ENCODE measurements at places on chromosomes 6 and 20.

DNA sequence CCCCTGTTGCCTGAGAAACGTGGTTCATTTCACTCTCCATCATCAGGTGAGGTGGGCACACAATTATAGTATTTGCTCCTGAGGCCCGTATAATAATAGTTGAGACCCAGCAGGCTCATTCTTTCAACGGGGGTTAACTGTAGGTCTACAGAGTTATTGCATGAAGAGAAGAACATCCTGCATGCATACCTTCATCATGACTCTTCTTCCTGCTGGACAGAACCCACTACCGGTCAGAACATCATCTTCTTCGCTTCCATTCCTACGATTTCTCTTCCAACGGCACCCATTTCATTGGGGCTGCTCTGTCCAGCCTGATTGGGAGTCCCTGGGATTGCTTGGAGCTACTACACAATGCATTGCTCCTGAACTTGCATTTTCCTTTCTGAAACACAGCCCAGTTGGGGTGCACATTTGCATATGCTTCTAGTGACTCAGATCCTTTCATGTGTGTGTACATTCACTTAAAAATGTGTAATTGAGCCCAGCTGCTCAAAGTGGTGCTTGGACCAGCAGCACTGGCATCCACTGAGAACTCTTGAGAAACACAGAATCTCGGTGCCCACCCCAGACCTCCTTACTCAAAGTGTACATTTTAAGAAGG, 57.4 kb downstream of the SLC24A3 start:
- no peak for DNase-seq

DNA sequence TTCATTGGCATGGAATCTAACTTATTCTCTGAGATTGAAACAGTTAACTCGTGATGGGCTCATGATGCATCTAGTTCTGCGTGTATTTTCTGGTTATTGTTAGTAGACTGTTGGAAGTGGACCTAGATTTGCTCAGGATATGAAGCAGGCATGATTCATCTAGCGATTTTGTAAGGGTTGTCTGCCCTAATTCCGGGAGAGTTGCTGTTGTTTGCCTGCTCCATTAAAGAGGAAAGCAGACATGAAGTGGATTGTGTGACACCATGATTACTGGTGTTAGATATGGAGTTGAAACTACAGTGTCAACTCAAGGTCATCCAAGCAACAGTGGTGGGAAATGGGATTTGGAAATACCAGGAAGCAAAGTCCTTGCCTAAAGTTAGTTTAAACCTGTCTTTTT, 41.0 kb downstream of the SOX4 start:
- DNase-seq: no peak

DNA sequence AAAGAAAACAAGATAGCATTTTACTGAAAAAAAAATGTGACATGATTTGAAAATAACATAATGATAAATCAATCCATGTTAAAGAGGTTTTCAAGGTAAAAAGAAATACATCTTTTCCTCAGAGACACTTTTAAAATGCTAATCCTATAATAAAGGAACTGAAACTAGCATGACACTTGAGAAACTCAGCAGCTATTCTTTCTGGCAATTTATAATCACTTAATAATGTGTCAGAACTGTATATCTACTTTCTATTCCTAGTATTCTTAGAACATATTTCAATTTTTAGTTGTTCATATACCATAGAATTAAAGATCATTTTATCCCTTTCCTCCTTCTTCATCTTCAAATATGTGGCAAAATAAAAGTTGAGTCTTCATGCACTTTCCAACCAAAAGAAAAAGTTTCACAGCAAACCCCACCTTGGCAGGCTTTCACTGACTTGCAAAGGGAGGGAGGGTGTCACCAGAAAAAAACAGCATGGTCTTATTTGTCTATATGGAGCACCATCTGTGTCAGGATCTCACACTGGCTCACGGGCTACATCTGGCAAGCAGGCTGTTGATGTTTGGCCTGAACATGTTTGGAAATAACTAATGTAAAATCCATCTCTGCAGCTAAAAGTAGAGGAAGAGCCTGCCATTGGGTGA, 48.5 kb downstream of the FHL5 start:
- DNase-seq: no peak

GRCh38 chr6:79506251-79506650, 31.0 kb downstream of the LCA5 start:
- DNase-seq: no peak

GRCh38 chr6:85126485-85127167, 323.3 kb upstream of the NT5E start:
- no peak for DNase-seq

DNA sequence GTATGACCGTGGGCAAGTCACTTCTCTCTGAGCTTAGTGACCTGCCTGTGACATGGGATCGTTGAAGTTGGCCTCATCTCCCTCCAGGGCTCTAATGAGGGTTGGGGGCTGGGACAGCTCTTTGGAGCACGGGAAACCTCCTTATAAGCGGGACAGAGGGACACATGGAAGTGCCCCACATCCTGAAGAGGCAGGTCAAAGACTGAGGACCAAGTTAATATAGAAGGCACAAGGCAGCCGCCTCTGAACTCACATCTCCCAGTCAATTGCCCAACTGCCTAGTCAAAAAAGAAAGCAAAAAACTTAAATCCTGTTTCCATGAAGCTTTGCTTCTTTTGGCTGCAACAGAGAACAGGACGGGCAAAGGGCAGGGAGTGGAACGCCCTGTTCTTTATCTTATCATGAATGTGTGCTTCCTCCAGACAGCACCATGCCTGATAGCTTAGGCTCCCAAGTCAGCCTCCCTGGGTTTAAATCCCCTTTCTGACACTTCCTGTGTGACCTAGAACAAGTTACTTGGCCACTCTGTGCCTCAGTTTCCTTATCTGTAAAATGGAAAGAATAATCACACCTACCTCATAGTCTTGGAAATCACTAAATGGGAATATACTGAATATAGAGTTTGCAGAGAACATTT, 27.1 kb downstream of the LBP start:
- no peak for DNase-seq

DNA sequence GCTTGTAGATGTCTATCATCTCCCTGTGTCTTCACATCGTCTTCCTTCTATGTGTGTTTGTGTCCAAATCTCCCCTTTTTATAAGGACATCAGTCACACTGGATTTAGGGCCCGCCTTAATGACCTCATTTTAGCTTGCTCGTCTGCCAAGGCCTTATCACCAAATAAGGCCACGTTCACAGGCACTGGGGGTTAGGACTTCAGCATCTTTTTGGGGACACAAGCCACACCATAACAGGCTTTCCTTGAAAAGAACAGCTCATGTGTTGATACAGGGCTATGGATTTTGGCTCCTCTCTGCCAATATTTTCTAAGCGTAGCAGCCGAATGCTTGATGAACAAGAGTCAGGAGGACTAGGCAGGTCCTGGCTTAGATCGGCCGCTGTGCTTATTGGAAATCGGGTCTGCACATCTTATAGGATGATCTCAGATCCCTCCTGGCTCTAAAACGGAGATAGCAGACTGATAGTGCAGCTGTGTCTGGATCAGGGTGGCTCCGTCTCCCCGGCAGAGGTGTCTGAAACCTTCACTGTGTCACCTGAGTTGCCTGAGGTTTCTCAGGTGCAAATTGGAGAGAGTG, 16.2 kb upstream of the TMEM181 start:
- DNase-seq: no peak

- no peak for DNase-seq
Observed at GRCh38 chr20:45948742-45949541, 14.5 kb downstream of the PCIF1 start.

DNA sequence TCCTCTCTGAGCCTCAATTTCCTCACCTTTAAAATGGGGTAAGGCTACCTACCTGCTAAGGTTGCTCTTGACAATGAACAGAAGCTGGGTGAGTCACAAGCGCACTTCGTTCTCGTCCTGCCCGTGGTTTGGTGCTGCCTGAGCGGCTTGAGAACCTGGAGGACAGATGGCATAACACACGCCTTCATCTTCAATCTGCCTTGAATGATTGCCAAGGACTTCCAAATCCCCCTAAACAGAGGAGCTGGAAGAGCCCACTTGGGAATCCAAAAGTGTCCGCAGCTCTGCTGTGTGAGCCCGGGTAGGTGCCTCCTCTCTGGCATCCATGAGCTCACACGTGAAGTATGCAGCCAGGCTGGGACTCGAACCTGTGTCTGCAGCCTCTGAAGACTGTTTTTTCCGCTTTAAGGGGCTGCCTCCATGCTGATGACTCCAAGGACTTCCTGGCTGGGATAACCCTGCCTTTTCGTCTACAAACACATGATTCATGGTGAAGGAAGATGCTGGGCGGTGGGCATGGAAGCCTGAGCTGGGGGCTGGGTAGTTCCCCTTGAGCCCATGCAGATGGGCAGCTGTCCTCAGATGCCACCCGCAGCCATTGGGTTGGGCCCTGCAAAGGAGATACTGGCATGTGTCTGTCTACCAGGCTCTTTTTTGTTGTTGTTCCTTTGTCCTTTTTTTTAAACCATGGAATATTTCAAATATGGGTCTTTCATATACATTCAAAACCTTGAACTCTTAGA, 25.3 kb upstream of the CSNK2A1 start:
- no peak for DNase-seq

GRCh38 chr20:32628960-32629530, 43.9 kb upstream of the NOL4L start:
- no peak for DNase-seq

GRCh38 chr6:111564482-111564945, 41.2 kb downstream of the TRAF3IP2 start:
- DNase-seq: no peak

DNA sequence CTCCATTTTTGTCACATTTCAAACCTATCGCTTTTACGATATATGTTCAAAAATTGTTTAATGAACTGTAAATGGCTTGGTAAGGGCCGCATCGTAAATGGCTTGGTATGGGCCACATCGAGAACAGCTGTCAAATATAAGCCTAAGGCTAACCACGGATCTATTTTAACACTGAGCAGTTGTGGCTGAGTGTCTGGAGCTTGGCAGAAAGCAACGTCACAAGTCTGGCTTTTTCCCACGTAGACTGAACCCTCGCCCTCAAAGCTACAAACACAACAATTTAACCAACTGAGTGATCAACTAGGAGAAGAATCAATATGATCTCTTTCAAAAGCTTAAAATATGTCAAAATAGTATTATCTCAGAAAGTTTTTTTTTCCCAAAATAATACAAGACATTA, 71.4 kb upstream of the PRSS16 start:
- peak; percentile 29 for DNase-seq

GRCh38 chr20:42483730-42484303, 705.9 kb downstream of the PTPRT start:
- no peak for DNase-seq

DNA sequence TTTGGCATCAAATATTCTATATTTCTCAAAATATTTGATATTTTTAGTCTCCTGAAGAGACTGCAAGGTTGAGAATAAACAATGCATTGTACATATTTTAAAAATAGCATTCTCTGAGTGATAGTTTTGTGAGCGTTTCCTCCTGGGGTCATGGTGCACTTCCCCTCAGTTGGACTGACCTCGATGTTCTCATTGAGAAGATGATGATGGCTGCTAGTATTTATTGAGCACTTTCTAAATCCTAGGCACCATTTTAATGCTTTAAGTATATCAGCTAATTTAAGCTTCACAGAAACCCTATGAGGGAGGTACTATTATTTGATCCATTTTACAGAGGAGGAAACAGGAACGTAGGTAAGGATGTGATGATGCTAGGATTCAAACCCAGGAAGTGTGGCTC, 18.2 kb downstream of the DSE start:
- DNase-seq: no peak

DNA sequence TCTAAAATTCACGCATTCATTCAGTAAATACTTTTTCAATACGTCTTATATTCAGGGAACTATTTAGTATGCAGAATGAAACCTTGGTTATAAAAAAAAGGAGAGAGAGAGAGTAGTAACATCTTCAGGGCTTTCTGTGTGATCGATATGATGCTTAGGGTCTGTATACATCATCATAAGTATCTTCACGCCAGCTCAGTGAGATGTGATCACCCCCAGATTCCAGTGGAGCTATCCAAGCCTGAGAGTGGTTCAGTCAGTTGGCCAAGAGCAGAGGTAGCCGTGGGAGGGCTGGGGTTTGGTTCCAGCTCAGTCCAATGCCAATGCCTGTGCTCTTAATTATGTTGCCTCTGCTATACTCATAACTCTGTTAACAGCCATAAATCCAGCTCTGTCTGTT, 8.6 kb downstream of the CD83 start:
- DNase-seq: no peak

DNA sequence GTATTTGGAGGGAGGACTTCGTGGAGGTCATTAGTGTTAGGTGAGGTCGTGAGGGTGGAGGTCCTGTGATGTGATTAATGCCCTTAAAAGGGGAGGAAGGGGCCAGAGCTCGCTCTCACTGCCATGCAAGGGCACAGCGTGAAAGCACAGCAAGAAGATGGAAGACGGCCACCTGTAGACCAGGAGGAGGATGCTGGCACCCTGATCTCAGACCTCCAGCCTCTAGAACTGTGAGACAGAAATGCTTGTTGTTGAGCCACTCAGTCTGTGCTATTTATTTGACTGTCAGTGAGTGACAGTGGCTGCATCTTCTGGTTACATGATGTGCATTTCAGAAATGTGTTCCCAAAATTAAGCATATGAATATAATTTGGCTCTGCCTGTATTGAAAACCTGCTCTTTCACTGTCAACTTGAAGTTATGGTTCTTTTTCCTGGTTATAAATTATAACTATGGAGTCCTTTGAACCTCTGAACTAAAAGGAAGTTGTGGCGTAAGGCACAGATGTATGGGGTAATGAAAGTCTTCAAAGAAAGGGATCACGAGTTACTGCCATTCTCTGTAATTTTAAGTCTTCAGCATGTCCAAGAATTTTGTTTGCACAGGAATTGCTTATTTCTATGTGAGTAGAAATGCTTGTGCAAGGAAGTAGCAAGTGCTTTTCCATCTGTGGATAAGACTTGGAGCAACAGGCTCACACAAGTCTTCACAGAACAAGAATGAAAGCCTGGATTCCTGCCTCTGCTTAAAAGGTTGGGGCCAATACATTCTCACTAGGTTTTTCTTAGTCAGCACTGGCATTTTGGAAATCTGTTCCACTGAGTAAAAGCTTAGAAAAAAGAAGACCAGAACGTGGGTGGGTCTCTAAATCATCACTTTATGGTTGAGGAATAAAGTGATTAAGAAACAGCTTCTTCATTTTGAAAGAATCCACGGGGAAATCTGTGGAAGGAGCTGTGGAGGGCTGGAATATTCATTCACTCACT, 10.3 kb downstream of the PPP1R14C start:
- DNase-seq: no peak

- no peak for DNase-seq
Observed at GRCh38 chr20:13299401-13299800, 78.3 kb downstream of the ISM1 start.

GRCh38 chr6:127076466-127076865, 42.0 kb upstream of the RSPO3 start:
- no peak for DNase-seq

GRCh38 chr20:54345301-54345724, 130.1 kb upstream of the DOK5 start:
- no peak for DNase-seq
